ENCODE measurements at places on chromosomes 16 and 17. TPM values are rescaled to one million over a fixed set of nuclear protein-coding genes. Genes with fewer than 3 reads are reported as not detected.

- DNase-seq = no peak
Measured at GRCh38 chr16:78984324-78984723, 616.2 kb downstream of the MAF start.

The STH gene
- total RNA-seq = not detected

DNA sequence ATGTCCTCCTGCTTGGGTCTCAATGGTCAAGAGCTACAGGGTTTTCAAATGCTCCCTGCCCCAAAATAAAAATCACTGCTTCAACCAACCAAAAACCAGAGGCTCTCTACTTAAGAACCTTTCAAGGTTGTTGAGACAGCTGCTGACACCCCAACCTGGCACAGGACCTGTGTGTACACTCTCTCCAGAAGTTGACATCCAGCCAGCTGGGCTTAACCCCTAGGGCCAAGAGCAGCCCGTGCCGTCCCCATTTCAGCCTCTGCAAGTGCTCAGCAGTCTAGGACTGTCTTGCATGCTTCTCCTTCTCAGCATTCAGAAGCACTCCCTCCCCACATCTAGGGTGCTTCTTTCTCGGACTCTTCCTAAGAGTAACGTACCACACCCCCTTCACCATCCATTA lies 59.0 kb upstream of the TRAP1 start:
- no peak for DNase-seq

DNA sequence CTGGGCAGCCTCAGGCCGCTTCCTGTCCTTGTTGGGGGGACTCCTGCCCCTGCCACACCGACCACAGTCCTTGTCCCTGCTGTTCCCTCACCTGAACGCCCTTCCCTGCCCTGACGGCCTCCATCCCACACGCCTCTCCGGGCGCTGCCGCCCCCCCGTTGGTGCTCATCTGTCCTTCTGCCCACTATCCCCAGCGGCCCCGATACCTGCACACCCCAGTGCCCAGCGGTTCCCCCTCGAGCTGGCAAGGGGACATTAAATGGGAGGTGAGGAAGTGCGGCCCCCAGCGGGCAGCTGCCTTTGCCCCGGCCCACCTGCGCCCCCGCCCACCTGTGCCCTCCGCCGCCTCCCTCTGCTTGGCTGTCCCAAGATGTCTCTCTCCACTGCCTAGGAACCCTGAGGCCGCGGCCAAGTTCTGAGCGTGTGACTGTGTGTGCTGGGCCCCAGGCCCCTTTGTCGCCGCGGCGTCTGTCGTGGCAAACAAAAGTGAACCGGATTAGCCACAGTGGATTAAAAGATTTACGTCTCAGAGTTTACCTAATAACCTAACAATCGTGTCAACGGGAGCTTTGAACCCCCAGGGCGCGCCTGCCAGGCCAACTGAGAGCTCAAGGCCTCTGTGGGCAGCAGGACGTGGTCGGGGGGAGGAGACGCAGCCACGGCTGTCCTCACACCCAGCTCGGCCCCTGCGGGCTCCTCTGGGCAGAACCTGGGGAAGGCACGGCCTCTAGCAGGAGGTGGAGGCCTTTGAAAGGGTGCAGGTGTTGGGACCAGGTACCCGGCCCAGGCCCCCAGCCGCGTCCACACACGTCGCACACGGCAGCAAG lies 7.6 kb upstream of the AXIN1 start:
- DNase-seq = no peak

DNA sequence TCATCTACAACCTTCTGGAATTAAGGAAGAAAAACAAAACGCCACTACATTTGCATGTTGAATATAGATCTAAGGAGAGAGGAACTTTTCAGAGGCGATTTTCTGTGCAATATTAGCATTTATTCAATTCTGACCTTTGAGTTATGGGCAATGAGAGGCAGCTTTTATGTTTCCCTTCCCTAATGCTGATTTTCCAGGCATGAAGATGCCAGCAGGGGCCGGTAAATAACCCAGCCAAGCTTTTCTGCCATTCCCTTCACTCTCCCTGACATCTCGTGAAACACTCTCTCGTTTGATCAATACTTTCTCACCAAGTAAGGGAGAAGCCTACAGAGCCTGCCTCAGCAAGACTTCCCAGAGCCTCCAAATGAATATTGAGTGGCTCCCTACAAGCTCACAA lies 470.5 kb upstream of the GOT2 start:
- no peak for DNase-seq

The ETV4 gene
- total RNA-seq = not detected

- DNase-seq = peak; percentile 43
Measured at GRCh38 chr16:87836844-87837581, 32.3 kb downstream of the SLC7A5 start.

GRCh38 chr17:39538866-39539265 lies 68.9 kb downstream of the NEUROD2 start:
- no peak for DNase-seq

DNA sequence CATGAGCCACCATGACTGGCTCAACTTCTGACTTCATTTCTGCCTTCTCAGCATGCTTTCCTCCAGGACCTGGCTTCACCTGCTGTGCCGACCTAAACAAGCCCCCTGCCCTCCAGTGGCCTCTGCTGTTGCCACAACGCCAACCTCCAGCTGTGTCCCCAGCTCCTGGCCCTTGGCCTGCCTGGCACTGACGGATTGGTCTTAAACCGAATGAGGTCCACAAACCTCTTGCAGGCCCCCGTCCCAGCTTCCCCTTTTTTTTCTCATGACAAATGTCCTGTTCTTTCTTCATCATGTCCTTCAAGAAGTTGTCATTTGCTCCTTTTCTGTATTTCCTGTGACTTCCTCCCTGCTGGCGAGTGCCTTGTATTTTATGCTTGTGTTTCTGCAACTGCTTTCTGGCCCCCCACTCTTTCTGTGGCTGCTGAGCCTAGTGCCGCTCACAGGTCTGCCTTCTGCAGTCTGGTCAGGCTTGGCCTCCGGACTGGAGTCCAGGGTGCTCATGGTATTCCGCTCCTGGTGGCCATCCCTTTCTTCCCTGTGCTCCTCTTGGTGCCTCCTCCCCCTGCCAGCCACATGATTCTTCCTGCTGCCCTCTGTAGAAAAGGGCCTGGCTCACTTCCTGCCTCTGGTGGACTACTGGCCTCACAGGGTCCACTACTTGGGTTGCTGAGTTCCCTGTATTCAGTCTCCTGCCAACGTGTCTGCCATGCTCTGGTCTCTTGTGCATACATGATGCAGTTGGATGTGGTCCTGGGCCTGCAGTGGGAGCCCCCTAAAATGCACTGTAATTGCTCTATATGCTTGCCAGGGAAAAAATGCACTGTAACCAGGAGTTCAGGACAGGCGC lies 2.9 kb downstream of the ATP6V0C start:
- DNase-seq = no peak

The OTOP2 gene
- 0.72 TPM for total RNA-seq

- no peak for DNase-seq
Measured at GRCh38 chr17:66956941-66957340, 7.6 kb upstream of the CACNG4 start.

DNA sequence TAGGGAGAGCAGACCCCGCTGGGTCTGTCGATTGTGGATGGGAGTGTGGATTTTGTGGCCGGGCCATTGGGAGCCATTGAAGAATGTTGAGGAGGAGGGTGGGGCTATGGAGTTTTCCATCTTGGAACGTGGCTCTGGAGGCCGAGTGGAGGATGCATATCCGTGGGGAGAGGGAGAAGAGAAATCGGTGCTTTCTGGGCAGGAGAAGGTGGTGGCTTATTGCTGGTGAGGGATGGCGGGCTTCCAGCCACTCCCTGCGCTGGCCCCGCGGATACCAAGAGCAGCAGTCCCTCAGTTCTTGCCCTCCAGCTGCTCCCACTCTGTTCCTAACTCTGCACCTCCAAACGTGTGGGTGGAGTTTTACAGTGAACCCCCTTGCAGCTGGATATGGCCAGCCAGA lies 162.4 kb downstream of the CMIP start:
- no peak for DNase-seq
